ENCODE measurements at places on chromosomes 6 and 20.

- no peak for DNase-seq
These were observed 115.7 kb downstream of the PHACTR1 start for GRCh38 chr6:12832226-12832735.

DNA sequence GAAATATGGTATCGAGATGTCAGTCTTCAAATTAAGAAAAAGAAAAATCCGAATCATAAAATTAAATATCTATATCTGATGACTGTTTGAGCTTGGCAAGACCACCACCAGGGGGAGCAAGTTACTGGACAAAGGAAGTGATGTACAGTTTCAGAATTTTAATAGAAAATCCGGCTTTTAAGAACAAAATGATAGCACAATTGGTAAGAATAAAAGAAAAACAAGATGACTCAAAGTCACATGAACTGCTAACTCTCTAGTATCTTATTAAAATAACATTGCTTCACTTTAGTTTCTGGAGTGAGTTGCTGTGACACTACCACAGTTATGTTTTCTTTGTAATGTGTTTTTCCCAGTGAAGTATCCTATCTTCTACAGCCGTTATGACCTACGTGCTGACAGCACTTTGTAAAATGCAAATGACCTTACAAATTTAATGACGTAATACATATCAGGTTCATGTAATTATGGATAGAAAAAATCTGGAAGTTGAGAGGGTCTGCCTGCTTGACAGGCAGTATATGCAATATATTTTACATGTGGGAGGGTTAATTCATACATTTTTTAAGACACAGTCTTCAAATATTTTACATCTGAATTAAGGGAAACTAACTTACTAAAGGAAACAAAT, 405.3 kb upstream of the HS3ST5 start:
- no peak for DNase-seq

- no peak for DNase-seq
These were observed 48.8 kb downstream of the PRL start for GRCh38 chr6:22247916-22248482.

DNA sequence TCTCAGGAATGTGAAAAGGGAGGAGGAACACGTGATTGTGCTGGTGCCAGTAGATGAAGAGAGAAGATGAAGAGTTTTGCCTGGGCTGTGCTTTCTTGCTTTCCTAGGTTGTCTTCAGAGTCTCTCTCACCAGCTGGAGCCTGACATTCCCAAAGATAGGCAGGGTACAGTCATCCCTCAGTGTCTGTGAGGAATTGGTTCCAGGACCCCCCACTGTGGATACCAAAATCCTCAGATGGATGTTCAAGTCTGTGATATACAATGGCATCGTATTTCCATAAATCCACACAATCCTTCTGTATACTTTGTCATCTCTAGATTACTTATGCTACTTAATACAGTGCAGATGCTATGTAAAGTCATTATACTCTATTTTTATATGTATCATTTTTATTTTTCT, 113.5 kb downstream of the SAMD5 start:
- DNase-seq = no peak

DNA sequence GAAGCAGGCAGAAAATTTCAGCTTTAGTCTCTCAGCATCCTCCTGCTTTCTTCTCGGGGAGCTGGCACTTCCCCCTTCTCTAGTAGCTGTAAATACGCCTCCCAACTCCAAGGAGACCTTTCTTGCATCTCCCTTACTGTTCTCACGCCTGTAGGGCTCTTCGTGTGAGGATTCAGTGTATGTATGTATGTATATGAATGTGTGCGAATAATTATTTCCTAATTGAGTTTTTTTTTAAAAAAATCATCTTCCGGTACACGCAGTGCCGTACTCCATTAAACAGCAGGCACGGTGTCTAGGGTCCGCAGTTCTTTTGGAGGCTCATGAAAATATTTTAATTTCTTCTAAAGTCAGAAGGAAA, 85.4 kb downstream of the HFE start:
- no peak for DNase-seq

DNA sequence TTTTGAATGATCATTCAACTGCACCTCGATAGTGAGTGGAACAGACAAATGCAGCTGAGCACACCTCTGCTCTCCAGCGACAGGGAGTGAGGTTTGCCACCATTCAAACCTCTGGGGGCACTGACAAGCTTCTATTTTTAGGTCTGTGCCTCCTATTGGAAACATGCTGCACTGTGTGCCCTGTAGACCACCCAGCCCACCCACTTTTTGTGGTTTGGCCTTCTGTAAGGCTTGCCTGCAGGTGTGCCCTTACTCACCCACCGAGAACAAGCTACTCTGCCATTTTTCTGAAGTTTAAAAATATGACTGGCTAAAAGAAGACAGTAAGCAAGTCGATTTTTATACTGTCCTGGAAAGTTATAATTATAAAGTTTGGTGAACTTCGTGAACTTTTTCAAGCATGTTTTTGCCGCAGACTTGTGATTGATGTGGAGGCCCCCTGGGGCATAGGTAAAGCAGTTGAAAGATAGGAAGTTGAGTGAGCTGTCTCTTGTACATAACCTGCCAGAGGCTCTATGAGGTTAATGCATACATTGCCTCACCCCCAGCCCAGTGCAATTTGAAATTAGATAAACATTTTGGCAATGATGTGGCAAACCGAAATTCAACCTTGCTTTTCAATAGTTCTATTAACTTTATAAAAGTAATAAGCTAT, 53.8 kb downstream of the ADGRG6 start:
- DNase-seq = no peak

DNA sequence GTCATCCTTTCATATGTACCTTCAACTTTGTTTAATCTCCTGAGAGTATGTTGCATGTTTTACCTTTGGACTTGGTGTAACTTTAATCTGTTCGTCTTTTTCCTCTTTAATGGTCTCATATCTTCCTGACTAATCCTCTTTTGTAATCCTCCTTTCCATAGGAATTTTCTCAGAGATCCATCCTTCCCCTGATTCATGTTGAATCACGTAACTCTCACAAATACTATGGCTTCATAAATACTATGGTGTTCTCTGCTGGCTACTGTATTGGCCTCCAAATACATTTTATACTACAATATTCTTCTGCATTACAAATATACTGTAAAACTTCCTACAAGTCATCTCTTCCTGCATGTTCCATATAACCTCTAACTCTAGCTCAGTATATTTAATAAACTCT, 317.7 kb upstream of the ADGRB3 start:
- DNase-seq = no peak

DNA sequence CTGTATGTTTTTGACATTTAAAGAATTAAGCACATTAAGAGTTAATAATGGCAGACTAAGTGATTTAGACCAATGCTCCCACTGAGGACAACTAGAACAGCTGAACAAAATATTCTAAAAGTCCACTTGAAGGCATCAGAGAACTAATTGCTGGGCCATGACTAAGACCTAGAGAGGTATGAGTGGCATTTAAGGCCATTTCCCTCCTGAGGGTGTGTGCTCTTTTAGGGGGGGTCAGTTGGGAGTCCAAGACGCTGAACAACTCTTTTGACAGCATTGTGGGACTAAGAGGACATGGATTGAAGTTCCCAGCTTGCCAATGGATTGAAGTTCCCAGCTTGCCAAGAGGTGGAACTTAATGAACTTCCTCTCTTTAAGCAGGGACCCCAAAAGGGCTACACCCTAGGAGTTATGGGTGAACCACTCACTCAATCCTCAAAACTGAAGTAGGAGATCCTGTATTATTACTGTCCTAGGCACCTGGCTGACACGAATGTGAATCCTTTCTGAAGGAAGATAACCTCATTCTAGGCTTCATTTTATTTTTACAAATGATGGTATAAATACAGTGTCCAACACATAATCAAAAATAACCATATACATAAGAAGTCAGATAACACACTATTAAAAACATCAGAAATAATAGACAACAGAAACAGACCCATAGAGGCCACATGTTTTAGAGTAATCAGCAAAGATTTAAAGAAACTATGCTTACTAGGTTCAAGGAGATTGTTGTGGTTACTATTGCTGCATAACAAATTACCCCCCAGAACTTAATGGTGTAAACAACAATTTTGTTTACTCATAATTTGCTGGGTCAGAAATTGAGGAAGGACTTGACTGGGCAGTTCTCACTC, 175.1 kb downstream of the VEGFA start:
- DNase-seq = no peak

GRCh38 chr20:54105653-54106052, 35.3 kb upstream of the BCAS1 start:
- DNase-seq = no peak

GRCh38 chr20:24610341-24611115, 141.1 kb downstream of the SYNDIG1 start:
- DNase-seq = no peak

- no peak for DNase-seq
These were observed 36.1 kb downstream of the FGD2 start for GRCh38 chr6:37041521-37041920.

GRCh38 chr6:42693725-42694323, 28.6 kb downstream of the PRPH2 start:
- DNase-seq = no peak

DNA sequence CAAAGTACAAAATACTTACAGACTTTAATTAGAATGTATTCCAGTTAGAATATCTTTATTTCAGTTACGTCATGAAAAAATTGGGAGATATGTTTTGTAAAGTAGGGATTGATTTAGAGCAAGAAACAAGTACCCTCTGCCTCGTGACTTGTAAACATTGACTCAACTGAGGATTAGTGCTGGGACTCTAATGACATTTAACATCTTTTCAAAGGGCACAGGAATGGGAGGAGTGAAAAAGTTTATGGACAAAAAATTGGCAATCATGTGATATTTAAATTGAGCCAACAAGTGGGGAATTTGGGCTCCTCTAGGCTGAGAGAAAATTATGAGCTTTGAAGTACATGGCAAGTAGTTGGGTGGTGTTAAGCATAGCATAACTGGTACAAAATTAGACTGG, 25.3 kb downstream of the NKX2-4 start:
- DNase-seq = no peak

DNA sequence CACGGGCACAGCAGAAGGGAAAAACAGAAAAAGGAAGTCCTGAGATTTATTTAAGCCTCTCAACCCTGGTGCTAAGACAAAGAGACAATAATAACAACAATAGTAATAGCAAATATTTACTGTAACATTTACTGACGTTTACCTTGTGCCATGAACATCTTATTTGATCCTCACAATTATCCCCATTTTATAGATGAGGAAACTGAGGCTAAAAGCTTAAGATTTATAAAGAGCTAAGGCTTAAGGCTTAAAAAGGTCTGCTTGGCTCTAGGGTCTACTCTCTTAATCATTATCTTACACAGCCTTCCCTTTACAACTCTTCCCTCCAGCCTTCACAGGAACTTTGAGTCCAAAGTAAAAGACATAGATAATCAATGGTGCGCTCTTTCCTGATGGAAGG, 3.3 kb downstream of the WFDC3 start:
- no peak for DNase-seq
